ENCODE measurements at places on chromosomes 2 and 18.

DNA sequence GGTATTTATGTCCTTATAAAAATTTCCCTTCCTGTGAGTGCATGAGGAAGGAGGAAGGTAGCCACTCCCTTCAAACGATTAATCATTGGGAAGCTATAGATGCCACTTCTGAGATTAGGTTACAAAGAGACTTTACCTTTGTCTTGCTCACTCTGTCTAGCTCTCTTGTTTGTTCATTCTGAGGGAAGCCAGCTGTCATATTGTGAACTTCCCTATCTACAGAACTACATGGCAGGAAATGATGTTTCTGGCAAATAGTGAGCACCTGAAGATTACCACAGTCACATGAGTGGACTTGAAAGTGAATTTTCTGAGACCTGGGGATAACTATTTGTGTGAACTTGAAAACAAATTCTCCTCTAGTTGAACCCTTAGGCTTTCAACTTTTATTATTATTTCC lies 776.8 kb downstream of the CCDC85A start:
- no peak for DNase-seq

- DNase-seq: no peak
These were observed 64.0 kb upstream of the PMAIP1 start for GRCh38 chr18:59835605-59836379.

GRCh38 chr2:18940184-18940583 lies 350.8 kb upstream of the NT5C1B start:
- DNase-seq: no peak

GRCh38 chr2:12504443-12504842 lies 212.3 kb upstream of the TRIB2 start:
- DNase-seq: no peak

- DNase-seq: no peak
These were observed 131.2 kb downstream of the CERS6 start for GRCh38 chr2:168587307-168587706.

GRCh38 chr2:209875270-209875669 lies 103.6 kb downstream of the UNC80 start:
- no peak for DNase-seq

DNA sequence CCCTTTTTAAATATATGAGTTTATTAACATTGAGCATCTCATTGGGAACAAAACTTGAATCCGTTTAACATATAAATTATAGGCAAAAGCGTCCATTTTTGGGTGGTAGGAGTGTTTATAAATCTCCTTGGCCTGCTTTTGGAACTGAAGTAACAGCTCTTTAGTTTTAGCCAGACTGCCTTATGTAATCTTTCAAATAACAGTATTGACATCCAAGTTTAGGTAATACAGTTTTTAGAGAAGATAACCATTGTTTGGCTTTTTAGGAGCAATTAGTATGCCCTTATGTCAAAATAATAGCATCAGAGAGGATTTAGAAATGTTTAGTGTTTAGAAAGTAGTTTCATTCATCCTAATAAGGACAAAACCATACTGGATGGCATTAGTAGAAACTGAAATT lies 361.9 kb downstream of the ARHGAP15 start:
- no peak for DNase-seq

- DNase-seq: no peak
These were observed 402.8 kb downstream of the ARHGAP15 start for GRCh38 chr2:143532061-143532460.

DNA sequence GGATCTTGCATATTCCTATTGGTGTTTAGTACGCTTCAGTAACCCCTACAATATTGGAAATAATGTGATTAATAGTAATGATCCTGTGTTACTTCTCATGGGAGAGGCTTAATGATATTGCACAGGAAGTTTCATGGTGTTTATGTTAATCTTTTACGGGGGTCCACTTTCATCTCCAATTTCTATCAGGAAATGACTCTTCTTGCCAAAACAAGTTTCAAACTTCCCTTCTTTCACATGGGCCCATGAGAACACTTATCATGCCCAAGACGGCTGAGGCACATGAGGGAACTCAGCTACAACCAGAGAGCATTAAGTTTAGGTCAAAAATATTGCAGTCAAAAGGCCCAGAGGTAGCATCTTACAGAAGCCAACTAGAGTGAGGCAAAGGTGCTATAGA lies 7.6 kb downstream of the ERBB4 start:
- DNase-seq: no peak

Data from fibroblast of lung (primary cell).